ENCODE measurements at places on chromosomes 3 and 15.

DNA sequence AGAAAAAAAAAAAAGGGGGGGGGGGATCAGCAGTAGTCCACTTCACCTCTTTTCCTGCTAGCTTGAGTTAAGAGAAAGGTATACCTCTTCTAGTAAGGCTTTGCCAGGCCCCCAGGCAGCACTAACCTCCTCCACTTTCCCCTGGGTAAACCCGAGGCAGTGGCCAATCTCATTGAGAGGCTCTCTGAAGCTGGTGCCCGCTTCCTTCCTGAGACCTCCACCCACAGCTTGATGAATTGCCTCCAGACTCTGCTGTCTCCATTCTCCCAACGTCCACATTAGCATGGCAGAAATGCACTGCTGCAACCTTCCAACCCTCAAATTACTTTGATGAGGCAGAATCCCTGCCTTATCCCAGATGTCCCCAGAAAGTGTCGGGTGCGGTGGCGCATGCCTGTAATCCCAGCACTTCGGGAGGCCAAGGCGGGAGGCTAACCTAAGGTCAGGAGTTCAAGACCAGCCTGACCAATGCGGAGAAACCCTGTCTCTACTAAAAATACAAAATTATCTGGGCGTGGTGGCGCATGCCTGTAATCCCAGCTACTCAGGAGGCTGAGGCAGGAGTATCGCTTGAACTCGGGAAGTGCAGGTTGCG is 15.3 kb downstream of the RLBP1 start:
- H3K4me3 ChIP-seq: no peak overlapping the region
- no peak overlapping the region for H3K27ac ChIP-seq
- H3K4me1 ChIP-seq: peaks cover 1% of the 10 kb centered on the region
- no peaks in the 10 kb centered on the region for H3K36me3 ChIP-seq
- no peak for DNase-seq

- no peak for DNase-seq
- H3K36me3 ChIP-seq: no peaks in the 10 kb centered on the region
- H3K27ac ChIP-seq: no peak overlapping the region
- no peaks in the 10 kb centered on the region for H3K4me1 ChIP-seq
- peaks cover 7% of the 10 kb centered on the region for H3K27me3 ChIP-seq
- H3K4me3 ChIP-seq: no peak overlapping the region
Observed at GRCh38 chr3:140760324-140761075, 82.6 kb downstream of the TRIM42 start.

DNA sequence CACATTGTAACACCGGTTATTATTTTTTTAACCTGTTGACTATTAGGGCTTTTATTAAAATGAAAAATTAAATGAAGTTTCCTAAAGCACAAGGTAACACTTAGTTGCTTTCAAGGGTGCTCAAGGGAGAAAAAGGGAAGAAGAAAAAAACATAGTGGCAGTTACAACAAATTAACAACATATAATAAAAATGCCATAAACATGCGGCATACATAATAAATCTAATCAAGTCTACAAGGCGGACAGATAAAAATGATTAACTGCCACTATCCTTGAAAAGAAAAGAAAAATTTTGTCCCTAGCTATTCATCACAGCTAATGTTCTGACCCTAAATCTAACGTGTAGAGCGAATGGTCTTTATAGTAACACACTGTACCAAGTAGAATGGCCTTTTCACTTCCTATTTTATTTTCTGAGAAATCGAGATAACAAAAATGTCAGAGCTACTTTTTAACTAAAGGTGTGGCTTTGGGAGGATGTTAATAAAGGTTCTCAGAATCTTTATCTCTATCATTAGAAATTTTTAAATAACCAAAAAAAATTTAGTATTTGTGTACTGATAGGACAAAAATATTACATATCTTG is 194.9 kb downstream of the FOXP1 start:
- H3K4me3 ChIP-seq: no peak overlapping the region
- H3K36me3 ChIP-seq: no peaks in the 10 kb centered on the region
- no peaks in the 10 kb centered on the region for H3K27me3 ChIP-seq
- H3K27ac ChIP-seq: no peak overlapping the region
- no peak for DNase-seq
- peaks cover 8% of the 10 kb centered on the region for H3K4me1 ChIP-seq

GRCh38 chr3:134366928-134367811 is 7.1 kb downstream of the AMOTL2 start:
- no peak overlapping the region for H3K4me3 ChIP-seq
- no peaks in the 10 kb centered on the region for H3K27me3 ChIP-seq
- peaks cover 72% of the 10 kb centered on the region for H3K4me1 ChIP-seq
- H3K27ac ChIP-seq: peak overlapping the region; percentile 40

GRCh38 chr3:117719316-117719926 is 1009.8 kb downstream of the TUSC7 start:
- H3K27ac ChIP-seq: no peak overlapping the region
- H3K4me1 ChIP-seq: peaks cover 2% of the 10 kb centered on the region
- no peaks in the 10 kb centered on the region for H3K27me3 ChIP-seq
- DNase-seq: no peak
- no peaks in the 10 kb centered on the region for H3K36me3 ChIP-seq

Measured in neuronal stem cell (in vitro differentiated cells).